ENCODE measurements at places on chromosomes 4 and X.

DNA sequence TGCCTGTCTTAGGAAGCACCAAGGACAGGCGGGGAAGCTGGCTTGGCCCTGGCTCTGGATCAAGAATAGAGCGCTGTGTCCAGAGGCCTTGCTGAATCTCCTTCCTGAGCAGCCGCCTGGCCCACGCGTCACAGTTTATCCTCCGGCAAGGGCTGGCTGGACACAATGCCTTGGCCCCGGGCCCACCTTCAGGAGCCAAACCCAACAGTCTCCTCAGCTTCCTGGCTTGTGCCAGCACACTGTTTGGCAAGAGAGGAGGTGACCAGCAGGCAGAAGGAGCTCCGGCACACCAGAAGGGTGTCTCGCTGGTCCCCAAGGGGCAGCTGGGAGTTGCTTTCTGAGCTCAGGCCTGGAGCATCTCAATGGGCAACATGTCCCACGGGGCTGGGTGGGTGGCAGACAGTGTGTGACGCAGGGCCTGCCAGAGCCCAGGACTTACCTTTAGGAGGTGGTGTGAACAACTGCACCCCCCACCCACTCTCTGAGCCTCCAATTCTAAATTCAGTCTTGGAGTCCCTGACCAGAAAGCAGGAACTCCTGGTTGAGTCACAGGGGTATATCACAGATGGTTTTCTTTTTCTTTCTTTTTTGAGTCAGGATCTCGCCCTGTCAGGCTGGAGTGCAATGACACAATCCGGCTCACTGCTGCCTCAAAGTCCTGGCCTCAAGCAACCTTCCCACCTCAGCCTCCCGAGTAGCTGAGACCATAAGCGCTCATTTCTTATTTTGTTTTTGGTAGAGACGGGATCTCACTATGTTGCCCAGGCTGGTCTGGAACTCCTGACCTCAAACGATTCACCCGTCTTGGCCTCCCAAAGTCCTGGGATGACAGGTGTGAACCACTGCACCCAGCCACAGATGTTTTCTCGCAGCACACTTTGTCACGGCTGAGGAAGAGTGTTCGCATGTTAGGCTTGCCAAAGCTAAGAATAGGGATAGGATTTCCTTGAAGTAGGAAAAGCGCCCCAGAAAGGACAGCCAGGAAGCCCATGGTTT, 361.2 kb downstream of the BCOR start:
- no peak for DNase-seq

GRCh38 chr4:48127682-48128404, 6.2 kb downstream of the TXK start:
- peak; percentile 14 for DNase-seq

- peak; percentile 43 for DNase-seq
These were observed at the start of gene DCLK2 for GRCh38 chr4:150078041-150078578. TSS of gene DCLK2 (plus strand) at chr4:150078445. CDS start at chr4:150079028, 583 bp downstream.

DNA sequence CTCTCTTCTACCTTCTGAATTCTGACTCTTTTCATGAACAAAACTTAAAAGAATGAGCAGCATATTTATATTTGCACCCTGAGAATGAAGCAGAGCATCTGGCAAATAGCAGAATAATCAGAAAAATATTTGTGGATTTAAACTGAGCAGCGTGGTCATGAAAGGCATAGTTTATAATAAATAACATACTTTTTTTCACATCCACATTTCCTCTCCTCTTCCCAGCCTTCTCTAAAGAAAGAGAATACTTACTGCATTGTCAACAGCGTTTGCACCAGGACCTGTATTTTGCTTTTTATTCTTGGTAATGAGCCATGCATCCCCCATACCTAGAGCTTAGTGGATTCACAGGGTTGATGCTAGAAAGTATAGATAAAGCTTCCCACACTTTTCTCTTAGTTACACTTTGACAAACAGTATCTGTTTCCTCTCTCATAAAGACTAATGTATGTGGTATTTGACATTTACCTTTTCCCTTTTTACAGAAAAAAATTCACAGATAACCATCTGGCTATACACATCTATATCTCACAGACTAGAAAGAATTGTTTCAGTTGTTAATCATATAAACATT, 131.5 kb downstream of the PRSS12 start:
- DNase-seq, result no peak

- DNase-seq, result peak; percentile 64
These were observed 63.2 kb downstream of the MGST2 start for GRCh38 chr4:139728840-139729239.

GRCh38 chr4:133865612-133866327, 335.8 kb downstream of the PABPC4L start:
- DNase-seq, result no peak

DNA sequence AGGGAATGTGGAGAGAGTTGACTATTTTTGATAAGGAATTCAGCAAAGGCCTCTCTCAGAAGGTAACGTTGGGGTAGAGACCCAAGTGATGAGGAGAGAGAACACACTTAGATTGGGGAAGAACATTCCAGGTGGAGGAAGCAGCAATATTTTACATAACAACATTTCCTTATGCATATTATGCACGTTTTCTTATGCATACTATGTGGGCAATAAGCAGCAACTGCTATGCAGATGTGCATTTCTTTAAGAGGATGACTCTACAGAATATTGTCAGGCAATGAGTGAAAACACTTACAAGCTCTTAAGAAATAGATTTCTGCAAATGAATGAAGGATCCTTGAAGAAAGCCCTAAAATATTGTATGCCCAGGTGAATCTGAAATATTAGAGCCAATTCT, 91.1 kb downstream of the TMEM47 start:
- no peak for DNase-seq

GRCh38 chrX:141724186-141724585, 25.6 kb upstream of the SPANXD start:
- DNase-seq, result no peak

GRCh38 chr4:90234916-90235547, 107.8 kb downstream of the CCSER1 start:
- no peak for DNase-seq

GRCh38 chrX:39969099-39969818, 128.5 kb downstream of the BCOR start:
- DNase-seq, result peak; percentile 87

DNA sequence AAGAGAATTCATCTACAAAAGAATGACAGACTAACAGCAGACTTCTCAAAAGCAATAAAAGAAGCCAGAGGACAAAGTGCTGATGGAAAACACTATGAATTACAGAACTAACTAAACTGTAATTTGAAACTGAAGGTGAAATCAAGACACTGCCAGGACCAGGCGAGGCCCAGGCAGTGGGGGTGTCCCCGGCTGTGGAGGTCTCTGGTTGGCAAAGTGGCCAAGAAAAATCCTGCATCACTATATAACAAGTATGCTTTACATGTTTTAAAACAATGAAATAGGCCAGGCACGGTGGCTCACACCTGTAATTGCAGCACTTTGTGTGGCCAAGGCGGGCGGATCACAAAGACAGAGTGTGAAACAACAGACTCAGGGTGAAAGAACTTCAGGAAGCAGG, 32.9 kb downstream of the CHM start:
- DNase-seq, result no peak

- DNase-seq, result no peak
These were observed 7.0 kb downstream of the JAKMIP1 start for GRCh38 chr4:6193399-6193798.

DNA sequence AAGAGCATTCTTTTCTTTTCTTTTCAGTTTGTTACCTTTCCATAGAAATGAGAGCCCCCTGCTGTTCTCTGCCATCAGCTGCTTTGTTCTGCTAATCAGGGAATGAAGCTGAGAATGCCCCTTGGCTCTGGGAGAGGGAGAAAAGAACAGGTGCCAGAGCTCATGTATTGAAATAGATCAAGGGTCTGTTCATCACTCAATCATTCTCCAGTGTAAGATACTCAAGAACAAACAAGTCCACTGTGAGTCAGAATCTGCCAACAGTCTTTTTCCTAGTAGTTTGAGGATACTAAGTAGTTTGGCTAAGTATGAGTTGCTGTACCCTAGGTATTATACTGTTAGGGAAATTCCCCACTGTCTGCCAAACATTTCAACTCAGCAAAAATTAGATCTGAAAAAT, 144.3 kb downstream of the RTL3 start:
- DNase-seq, result no peak

GRCh38 chr4:85642356-85643100, 167.6 kb downstream of the ARHGAP24 start:
- no peak for DNase-seq

DNA sequence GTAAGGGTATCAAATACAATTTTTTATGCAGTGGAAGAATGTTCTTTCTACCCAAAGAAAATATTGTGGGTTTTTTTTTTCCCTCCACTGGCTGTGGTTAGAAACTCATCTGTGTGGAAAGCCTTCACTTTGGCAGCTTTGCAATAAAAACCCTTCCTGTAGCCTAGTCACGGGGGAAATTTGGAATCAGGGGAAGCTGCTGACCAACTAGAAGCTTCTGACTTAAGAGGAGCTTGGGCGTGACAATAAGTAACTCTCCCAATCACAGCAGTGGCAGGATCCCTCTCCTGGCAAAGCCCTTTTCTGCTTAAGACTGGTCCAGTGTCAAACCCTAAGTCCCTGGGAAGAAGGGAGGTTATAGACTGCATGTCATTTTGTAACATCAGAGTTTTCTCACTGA, 87.9 kb downstream of the LRRC66 start:
- no peak for DNase-seq

DNA sequence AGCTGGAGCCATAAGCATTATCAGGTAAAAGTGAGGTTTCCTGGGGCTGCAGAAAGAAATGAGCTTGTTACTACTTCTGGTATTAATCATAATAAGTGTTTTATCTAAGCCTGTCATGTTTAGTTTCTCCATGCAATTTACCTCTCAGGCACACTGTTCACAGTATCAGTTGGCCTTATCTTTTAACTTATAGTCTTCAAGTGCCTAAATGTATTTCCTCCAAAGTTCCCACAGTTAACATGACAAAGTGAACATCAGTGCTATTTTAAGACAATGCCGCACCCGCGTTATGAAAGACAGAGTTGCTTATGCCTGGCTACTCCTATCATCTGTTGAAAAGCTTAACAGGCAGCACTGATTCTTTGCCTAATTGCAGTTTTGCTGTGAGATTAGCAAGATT, 408.7 kb upstream of the FAM241A start:
- no peak for DNase-seq

DNA sequence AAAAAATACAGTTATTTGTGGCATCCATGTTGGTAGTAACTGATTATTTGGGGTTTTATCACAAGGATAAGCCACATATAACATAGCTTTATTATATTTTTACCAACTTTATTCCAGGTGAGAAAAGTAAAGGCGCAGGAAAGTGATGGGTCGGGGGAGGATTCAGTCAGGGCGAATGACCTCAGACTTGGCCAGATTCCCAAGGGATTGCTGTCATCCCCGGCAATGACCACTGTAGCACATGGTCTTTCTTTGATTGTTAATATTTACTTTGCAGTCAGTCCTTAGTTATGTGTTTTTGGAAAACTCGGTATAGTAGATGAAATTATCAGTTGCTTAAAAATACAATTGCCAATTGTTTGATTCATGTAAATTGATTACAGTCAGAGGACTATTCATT, 17.6 kb downstream of the GRIA3 start:
- no peak for DNase-seq

DNA sequence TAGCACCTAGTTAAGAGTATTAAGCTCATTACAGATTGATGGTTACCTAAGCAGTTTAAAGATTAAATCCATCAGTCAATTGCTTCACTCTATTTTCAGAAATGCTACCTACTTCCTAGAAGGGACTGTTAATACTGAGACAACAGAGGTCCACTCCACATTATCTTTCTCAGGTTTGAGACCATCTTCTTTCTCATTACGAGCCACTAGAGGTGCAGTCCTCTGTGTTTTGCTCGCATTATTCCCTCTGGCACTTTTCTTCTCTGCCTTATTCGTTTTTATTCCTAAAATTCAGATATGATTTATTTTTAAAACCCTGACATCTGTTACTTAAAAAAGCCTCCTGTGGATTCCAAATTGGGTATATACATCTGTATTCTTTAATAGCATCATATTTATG, 459.1 kb downstream of the FSTL5 start:
- no peak for DNase-seq

DNA sequence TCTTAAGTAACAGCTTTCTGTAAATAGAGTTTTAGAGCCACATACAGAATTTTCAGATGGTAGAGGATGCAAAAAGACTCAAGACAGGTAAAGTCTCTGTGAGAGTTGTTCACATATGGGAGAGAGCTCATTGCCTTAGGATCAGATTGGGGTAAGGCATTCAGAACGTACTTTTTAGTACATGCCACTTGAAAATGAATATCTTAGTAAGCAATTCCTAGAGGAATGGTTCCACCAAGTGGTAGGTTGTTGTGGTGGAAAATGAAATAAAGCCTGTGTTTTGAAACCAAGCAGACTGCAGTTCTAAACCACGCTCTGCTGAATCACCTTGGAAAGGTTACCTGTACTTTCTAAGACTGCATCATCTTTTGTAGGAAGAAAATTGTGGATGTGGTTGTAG, 547.0 kb upstream of the LCORL start:
- no peak for DNase-seq

DNA sequence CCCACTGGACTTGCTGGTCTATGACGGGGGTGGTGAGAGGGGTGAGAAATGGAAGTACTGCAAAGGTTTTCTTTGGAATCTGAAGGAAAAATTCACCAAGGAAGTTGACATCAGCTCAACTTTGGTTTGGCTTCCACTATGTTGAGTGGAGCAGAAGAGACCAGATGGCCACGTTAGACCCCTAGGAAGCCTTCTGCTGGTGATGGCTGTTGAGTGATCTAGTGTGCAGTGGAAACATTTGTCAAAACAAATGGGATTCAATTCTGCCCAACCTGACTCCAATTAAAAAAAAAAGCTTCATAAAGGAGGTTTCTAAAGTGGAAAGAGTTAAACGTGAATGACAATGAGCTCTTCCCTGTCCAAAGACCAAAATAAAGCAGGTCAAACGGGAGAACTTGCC, 25.7 kb downstream of the SEL1L3 start:
- no peak for DNase-seq

- DNase-seq, result no peak
These were observed 12.0 kb upstream of the UFSP2 start for GRCh38 chr4:185437809-185438208.

DNA sequence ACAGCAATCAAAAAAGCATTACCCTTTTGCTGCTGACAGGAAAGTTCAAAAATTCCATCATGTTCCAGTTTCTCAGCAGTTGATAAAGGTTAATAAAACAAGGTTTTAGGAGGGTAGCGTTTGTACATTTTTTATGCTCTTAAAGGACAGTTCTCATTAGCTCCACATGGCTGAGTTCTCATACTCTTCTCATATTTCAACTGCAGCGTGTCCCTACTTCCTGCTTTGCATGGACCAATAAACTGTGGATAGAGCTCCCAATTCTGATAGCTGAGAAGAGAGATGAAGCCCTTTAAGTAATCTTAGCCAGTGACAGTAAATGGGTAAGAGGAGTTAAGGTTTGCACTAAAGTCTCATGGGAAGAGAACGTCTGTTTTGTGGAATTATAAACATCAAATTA, 53.5 kb downstream of the SPANXA2 start:
- DNase-seq, result no peak

DNA sequence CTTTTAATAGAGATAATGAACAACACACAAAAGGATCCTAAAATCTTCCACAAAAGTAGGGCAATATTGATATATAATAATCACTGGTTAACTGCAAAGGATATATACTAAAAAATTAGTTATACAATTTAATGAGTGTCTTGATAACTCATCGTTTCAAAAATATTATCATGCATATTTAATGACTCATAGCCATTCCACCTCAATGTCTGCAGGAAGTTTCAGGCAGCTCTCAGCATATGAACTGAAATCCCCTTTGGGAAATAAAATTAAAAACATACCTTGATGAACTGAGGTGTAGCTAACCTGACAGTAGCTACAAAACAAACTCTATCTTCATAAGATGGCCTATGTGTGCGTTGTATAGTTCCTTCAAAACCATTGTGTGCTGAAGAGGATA, 62.9 kb downstream of the TMEM165 start:
- no peak for DNase-seq

- DNase-seq, result no peak
These were observed 229.4 kb downstream of the LDB2 start for GRCh38 chr4:16669036-16669435.
